ENCODE measurements at places on chromosomes 7 and 10.

- no peak for DNase-seq
These were observed 4.8 kb upstream of the CALHM1 start for GRCh38 chr10:103463499-103463898.

DNA sequence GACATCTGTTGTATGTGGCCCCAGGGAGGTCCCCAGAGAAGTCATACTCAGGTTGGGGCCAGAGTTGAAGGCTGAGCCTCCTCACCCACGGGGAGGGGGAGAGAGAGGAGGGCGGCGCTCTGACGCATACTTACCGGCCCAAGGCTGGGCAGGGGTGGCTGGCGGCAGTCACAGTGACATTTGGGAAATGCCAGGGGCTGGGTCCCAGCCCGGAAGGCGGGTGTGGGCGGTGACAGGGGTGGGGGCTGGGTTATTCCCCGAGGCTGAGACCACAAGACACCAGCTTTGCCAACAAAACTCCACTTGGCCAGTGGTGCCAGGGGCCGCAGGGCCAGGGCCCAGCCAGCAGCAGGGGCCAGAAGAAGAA lies 41.1 kb downstream of the RASGEF1A start:
- no peak for DNase-seq

DNA sequence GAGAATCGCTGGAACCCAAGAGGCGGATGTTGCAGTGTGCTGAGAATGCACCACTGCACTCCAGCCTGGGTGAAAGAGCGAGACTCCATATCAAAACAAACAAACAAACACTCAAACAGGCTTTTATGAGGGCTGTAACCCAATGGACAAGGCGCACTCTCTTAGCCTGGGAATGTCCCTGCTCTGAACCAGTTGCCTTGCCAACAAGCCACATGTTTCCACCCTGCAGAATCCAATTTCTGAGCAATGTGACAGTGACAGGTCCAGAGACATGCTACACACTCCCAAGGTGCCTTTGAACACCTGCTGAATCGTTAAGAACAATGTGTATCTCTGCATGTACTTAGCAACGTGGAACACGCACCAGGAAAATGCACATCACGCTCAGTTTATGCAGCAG lies 186.8 kb upstream of the AUTS2 start:
- no peak for DNase-seq

DNA sequence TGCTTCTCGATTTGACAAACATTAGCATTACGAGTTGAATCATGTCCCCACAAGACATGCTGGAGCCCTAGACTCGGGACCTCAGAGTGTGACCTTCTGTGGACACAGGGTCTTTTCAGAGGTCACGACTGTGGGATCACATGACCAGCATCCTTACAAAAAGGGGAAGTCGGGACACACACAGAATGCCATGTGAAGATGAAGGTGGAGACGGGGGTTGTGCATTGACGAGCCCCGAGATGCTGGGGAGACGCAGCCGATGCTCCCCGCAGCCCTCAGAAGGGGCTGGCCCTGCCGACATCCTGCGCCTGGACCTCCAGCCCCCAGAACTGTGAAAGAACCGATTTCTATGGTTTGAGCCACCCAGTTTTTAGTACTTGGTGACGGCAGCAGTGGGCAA lies 7.5 kb downstream of the ZFAND2A start:
- no peak for DNase-seq

- no peak for DNase-seq
These were observed 20.8 kb upstream of the RET start for GRCh38 chr10:43055991-43056567.

GRCh38 chr10:133312016-133312768 lies 3.5 kb downstream of the ZNF511 start:
- DNase-seq: no peak

DNA sequence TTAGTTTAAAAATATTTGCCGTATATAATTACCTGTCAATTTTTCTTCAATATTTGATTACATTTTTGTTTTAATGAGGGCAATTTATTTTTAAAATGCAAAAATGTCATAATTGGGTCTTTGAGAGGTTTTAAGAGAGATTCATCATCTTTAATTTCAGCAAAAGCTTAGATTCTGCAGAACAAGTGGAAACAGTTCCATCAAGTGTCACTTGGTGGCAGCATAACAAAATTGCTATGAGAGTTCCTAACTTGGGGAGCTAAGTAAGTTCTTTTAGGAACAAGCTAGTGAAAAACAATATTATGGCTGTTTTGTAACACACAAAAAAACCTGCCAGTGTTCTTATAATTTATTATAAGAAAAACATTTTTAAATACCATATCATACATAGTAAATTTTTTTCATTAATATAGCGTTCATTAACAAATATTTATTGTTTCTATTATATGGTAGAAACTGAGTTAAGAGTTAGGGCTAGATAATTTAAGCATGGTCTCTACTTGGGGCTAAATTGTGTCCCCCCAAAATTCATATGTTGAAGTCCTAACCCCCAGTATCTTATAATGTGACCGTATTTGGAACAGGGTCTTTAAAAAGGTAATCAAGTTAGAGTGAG lies 155.2 kb downstream of the MAGI2 start:
- peak; percentile 21 for DNase-seq

GRCh38 chr10:50312464-50313437 lies 61.4 kb upstream of the ASAH2 start:
- no peak for DNase-seq

- DNase-seq: no peak
These were observed 19.0 kb downstream of the LDB1 start for GRCh38 chr10:102101152-102101551.

GRCh38 chr10:67015225-67015624 lies 89.4 kb downstream of the LRRTM3 start:
- DNase-seq: no peak

- DNase-seq: no peak
These were observed 153.6 kb downstream of the TYW1B start for GRCh38 chr7:72674394-72674793.

GRCh38 chr10:20380401-20380800 lies 516.7 kb downstream of the NEBL start:
- no peak for DNase-seq

DNA sequence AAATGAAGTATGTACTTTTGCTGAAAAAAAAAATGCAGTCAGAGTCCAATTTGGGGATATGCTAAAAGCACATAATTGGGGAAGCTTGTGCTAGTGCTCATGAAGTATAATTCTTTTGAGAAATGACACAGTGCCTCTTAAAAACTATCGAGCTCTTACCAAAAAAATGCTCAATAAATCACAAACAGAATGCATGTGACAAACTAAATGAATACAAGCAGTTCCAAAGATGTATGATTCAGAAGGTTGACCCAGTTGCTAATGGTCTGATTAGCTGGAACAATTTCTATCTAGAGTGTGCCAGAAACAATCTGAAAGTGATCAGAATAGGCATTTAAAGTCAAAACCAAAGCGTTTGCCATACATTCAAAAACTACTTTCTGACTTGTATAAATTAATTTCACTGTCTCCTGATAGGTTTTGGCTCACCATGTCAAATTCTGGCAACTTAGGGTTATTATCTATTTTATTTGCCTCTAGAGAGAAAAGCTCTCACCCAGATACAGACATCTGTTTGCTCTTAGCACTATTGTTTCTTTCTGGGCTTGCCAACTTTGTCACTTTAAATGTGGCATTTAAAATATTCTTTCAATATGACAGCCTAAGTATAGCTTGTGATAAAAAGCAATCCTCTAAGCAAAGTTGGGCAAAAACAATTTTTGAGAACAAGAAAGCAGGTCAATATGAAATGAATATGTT lies 114.7 kb upstream of the AHR start:
- no peak for DNase-seq

DNA sequence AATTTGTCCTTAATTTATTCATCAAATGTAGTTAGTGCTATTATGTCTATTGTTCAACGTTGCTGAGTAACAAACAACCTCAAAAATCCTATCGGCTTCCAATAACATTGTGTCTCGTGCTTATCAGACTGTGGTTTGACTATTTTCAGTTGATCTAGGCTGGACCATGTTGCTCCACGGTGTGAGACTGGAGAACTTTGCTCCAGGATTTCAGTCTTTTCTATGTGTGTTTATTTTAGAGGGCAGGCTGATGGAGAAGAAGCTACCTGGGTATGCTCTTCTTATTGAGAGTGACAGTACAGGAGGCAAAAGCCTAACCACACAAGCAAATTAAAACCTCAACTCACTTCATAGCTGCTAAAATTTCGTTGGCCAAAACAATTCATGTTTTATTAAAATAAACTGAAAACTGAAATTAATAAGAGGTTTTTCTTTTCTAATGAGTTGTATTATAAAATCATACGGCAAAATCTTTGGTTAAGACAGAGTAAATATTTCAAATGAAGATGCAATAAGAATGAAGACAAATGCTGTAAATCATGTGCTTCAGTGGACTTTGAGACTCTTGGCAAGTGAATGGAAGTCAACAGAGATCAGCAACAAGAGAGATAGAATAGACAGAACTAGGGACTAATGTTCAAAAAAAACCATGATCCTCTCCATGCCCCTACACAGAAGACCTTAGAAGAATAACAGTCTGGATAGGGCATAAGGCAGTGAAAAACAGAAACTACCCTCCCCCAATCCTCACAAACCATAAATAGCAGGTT lies 418.0 kb upstream of the ETV1 start:
- DNase-seq: no peak

DNA sequence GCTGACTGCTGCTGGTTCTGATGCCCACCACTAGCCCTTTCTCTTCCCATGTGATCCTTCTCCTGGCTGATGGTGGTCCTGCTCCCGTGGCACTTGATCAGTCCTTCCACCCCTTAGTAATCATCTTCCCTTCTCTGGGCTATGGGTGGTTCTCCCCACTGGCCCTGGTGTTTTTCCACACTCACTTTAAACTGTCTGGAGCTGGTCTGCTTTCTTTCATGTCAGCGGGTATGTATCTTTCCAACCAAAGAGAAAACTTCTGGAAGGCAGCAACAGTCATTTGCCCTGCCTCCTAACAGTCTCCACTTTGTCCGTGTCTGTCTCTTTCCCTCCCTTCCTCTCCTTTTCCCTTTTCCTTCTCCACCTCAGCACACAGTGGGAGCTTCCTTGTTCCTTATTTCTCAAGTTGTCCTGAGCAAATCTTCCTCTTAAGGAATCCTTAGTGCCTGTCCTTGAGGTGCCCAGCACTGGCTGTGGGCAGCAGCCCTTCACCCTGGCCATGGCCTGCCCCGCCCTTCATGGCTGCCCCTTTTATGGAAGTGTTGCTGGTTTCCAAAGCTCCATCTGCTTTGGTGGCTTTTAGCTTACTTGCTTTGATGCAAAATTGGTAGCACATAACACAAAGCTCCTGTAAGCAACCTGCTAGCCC lies 189.0 kb downstream of the TCF7L2 start:
- no peak for DNase-seq

- no peak for DNase-seq
These were observed 210.8 kb downstream of the ADARB2 start for GRCh38 chr10:1526436-1527055.

GRCh38 chr7:66960192-66960591 lies 35.2 kb downstream of the SBDS start:
- no peak for DNase-seq

DNA sequence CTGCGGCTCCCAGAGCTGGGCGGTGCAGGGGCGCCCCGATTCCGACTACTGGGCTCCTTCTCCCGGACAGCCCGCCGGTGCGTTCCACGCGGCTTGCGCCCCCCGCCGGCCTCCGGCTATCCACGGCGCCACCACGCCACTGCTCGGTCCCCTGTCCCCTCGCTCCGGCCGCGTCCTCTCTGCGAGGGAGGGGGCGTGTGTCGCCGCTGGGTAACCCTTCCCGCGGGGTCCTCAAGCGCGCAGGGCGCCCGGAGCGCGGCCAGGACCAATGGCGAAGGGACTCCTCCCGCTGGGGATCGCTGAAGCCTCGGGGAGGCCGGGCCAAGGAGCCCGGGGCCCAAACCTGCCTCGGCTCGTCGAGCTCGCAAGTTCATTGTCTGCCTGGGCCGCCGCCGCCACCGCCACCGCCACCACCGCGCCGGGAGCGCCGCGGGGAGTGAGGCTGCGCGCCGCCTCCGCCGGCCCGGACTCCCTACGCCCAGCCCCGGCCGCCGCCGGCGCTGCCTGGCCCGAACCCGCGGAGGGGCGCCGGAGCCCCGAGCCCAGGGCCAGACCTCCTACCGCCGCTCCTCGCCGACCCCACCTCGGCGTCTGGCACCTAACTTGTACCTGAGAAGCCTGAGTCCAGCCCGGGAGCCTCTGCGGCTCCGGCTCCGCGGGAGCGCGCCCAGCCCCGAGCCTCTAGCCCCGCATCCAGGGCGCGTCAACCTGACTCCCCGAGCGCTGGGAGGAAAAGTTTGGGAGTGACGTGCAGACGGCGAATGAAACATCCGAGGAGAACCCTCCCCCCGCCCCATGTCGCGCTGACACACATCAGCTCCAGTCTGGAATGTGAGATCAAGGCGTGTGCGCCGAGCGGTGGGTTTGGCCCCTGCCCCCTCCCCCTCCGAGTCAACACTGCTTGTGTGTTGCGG lies at the start of gene CHST15:
TSS of gene CHST15 (minus strand) at position 739 of the 914 bp plus-strand sequence. CDS start 47,386 bp downstream, outside the sequence.
- DNase-seq: no peak

DNA sequence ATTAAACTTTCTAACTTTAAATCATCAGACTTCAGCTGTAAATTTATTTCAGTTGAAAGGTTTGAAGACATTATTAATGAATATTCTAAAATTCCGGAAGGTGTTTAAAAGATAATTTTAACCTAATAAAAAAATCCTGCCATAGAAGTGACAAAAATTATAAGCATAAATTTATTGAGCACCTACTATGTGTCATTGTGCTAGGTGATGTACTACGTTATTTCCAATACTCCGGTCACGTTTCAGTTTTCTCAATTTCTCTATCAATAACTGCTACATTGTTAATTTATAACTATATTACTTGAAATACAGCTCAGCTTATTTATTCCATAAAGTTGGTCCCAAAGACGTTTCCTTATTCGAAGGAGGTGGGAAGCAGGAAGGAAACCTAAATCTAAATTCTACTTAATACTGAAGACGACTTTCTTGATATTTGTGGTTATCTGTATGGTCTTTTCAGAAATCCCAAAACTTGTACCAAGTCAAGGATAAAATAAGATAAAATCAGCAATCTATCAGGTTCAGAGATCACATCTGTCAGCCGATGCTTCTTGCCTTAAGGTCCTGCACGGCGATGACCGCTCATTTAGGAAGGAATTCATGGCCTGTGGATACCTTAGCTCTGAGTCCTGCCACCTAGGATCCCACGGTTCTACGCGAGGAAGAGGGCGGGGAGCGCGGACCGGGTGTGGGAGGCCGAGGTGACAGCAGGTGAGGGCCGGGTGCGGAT lies 1.2 kb upstream of the ZEB1 start:
- no peak for DNase-seq

- peak; percentile 91 for DNase-seq
These were observed 119.1 kb downstream of the PHTF2 start for GRCh38 chr7:77917500-77918262.

GRCh38 chr10:108788891-108789290 lies 1134.4 kb downstream of the XPNPEP1 start:
- no peak for DNase-seq

DNA sequence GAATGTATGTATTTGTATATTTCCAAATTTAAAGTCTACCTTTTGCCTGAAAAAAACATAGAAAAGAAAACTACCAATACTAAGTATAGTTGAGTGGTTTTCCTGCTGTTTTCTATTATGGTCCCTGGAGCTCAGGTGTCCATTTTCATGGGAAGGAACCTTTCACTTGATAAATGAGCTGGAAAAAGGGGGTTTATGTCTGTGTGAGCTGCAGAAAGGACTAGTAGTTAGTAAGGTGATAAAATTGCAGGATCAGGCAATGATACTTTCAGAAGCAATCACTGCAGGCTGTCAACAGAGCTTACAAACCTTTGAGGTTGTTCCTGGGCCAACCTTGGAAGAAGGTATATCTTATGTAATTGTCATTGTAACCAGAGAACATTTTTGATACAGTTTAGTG lies 48.0 kb downstream of the ST7 start:
- DNase-seq: no peak

- no peak for DNase-seq
These were observed 16.2 kb downstream of the SLC16A12 start for GRCh38 chr10:89518876-89519842.

- DNase-seq: peak; percentile 63
These were observed 14.1 kb upstream of the CRCP start for GRCh38 chr7:66100408-66101050.
